Right atrium auricular region (tissue), 2 donors: ENCODE measurements at places on chromosomes 12 and 14. TPM values are rescaled to one million over a fixed set of nuclear protein-coding genes. Genes with fewer than 3 reads are reported as not detected.

DNA sequence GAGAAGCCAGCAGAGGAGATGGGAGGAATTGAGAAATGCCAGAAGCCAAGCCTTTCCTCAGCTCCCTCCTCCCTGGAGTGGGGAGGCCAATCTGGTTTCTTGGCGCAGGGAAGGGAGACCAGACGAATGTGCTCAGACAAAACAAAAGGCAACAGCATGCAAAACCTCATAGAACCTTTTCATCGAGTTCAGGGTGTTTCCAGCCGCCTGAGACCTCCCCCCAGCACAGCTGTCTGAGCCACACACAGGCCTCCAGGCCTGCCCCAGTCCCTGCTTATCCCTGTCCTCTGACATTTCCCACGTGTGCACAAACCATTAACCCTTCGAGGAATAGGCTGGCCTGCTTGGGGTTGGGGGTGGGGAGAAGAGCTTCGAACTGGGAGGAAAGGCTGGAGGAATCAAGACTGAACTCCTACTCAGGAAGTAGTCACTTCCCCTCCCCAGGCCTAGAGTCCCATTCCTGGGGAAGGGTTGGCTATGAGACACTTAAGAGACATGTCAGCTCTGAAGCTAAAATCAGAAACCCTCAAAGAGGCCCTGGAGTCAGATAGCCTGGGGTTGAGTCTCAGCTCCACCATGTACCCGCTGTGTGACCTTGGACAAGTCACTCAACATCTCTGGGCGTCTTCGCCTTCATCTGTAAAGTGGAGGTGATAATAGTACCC, 10.7 kb downstream of the TBX3 start:
- H3K36me3 ChIP-seq, result peaks cover 26% of the 10 kb centered on the region
- no peaks in the 10 kb centered on the region for H3K4me1 ChIP-seq
- no peaks in the 10 kb centered on the region for H3K27me3 ChIP-seq
- H3K4me3 ChIP-seq, result no peak overlapping the region
- no peak for DNase-seq

DNA sequence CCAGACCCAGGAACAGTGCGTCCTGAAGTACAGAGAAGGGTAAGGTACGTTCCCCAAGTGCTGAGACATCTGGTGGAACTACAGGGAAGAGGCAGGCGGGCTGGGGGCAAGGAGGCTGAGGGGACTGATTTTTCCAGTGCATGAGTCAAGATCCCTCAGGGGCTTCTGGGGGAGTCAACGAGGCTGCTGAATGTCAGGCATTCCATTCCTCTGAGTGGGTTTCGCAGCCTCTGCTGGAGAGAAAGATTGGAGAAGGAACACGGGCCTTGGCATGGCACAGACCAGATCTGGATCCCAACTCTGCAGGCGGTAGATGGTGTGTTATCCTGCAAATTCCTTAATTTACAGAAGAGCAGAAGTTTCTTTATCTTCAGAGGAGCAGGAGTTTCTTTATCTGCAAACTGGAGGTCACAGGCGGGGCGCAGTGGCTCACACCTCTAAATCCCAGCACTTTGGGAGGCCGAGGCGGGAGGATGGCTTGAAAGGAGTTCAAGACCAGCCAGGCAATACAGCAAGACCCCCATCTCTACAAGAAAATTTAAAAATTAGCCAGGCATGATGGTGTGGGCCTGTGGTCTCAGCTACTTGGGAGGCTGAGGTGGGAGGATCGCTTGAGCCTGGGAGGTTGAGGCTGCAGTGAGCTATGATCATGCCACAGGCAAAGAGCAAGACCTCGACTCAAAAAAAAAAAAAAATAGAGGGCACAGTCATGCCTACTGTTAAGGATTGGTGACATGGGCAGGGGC, 132.6 kb upstream of the MAP1LC3B2 start:
- DNase-seq, result peak; percentile 89
- no peak overlapping the region for H3K27ac ChIP-seq
- no peaks in the 10 kb centered on the region for H3K36me3 ChIP-seq

DNA sequence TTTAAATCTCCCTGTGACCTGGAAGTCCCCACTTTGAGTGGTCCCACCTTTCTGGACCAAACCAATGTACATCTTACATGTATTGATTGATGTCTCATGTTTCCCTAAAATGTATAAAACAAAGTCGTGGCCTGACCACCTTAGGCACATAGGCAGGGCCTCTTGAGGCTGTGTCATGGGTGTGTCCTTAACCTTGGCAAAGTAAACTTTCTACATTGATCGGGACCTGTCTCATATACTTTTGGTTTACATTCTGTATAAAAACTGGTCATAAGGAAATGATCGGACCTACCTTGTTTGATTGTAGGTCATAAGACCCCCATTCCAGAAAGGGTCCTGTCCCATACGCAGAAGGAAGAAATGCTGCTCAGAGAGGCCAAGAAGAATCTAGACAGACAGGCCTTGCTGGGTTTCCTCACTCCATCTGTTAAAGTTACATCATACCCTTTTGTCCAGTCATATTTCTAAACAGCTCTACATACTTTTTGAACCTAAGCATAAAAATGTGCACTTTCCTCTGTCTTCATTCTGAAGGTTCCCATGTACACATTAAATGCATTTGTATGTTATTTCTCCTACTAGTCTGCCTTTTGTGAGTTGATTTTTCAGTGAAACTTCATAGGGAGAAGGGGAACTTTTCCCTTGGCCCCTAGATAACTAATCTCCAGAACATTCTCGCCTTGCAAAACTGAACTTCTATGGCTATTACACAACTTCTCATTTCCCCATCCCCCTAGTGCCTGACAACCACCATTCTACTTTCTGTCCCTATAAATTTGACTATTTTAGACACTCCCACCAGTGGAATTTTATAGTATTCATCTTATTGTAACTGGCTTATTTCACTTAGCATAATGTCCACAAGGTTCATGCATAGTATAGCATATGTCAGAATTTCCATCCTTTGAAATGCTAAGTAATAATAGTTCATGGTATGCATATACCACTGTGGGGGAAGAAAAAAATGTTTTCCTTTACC, 30.2 kb upstream of the CPM start:
- H3K27ac ChIP-seq, result no peak overlapping the region
- H3K4me1 ChIP-seq, result no peaks in the 10 kb centered on the region
- H3K36me3 ChIP-seq, result no peaks in the 10 kb centered on the region
- DNase-seq, result no peak
- H3K4me3 ChIP-seq, result no peak overlapping the region

DNA sequence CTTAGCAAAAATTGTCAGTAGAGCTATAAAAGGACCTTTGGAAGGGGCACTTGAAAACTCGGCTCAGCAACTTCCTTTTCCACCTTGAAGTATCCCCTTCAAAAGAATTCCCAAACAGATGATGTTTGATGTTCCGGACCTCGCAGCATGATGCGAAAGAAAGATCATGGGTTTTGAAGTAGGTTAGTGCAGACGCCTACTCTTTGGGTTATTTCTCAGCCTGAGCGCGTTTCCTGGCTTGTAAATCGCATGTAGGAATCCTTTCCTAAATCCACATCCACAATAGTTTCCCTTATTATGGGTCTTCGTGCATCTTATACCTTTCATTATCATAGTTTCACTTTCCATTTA, 584 bp upstream of the NEDD1 start:
- no peaks in the 10 kb centered on the region for H3K36me3 ChIP-seq
- H3K27ac ChIP-seq, result peak overlapping the region; percentile 86
- H3K4me1 ChIP-seq, result peaks cover 9% of the 10 kb centered on the region
- H3K27me3 ChIP-seq, result no peaks in the 10 kb centered on the region

DNA sequence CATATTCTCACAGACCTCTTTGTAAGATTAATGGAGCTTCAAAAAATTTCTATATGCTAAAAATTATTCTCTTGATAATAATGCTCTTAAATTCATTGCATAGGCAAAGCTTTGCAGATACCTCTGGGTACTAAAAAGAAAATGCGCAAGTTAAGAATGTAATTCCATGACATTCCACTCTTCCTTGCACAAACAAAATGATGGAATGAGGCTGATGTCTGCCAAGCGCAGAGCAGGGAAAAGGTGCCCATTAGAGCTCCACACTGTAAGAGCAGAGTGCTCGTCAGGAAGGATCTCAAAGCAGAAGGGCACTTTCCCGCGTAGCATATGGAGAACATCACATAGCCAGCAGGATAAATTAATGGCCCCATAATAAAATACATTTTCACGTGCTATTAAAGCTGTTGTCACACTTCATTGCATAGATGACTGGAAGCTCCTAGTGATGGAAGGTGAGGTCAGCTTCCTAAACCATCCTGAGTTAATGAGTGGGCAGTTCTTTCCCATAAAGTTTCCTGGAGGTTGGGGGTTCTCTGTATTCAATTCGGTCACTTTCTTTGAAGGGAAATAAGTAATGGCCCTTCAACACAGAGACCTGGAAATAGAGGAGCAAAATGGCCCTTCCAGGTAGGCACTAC, 1058.9 kb downstream of the GALC start:
- no peak for DNase-seq
- H3K4me3 ChIP-seq, result no peak overlapping the region
- no peaks in the 10 kb centered on the region for H3K36me3 ChIP-seq
- no peaks in the 10 kb centered on the region for H3K4me1 ChIP-seq
- no peaks in the 10 kb centered on the region for H3K27me3 ChIP-seq

Gene SMIM41
- 3.2 TPM for total RNA-seq

Gene TPPP2
- 0.86 TPM for total RNA-seq

- no peak for DNase-seq
- no peak overlapping the region for H3K4me3 ChIP-seq
- H3K4me1 ChIP-seq, result no peaks in the 10 kb centered on the region
- no peak overlapping the region for H3K27ac ChIP-seq
- no peaks in the 10 kb centered on the region for H3K36me3 ChIP-seq
Observed at GRCh38 chr12:95178136-95178535, 39.1 kb downstream of the FGD6 start.

Gene PRB4
- total RNA-seq, result not detected

- H3K36me3 ChIP-seq, result no peaks in the 10 kb centered on the region
- no peak for DNase-seq
- no peak overlapping the region for H3K4me3 ChIP-seq
- no peak overlapping the region for H3K27ac ChIP-seq
- H3K4me1 ChIP-seq, result no peaks in the 10 kb centered on the region
Observed at GRCh38 chr12:17192721-17193120, 586.8 kb upstream of the LMO3 start.

- no peak overlapping the region for H3K27ac ChIP-seq
- H3K27me3 ChIP-seq, result no peaks in the 10 kb centered on the region
- H3K4me1 ChIP-seq, result no peaks in the 10 kb centered on the region
- H3K4me3 ChIP-seq, result no peak overlapping the region
- no peaks in the 10 kb centered on the region for H3K36me3 ChIP-seq
- DNase-seq, result no peak
Observed at GRCh38 chr12:129997239-129997638, 93.4 kb upstream of the TMEM132D start.

Gene GPRC5A
- total RNA-seq, result 10.1 TPM

DNA sequence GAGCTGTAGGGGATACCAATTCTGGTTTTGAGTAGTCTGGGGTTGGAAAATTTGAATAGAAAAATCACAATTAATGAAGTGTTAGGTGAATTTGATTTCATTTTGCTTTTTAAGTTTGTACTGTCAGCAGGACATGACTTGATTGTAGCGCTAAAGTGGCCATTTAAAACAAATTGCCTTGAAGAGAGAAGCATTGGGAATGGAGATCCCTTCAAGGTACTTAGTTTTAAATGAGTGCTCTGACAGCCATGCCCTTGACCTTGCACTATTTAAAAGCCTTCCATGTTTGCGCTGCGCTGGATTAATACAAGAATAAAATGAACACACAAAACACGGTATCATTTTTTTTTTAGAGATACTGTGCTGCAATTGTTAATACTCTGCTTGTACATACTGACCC, 345.9 kb downstream of the NAV3 start:
- H3K4me3 ChIP-seq, result no peak overlapping the region
- H3K27me3 ChIP-seq, result no peaks in the 10 kb centered on the region
- no peaks in the 10 kb centered on the region for H3K36me3 ChIP-seq
- H3K27ac ChIP-seq, result no peak overlapping the region

DNA sequence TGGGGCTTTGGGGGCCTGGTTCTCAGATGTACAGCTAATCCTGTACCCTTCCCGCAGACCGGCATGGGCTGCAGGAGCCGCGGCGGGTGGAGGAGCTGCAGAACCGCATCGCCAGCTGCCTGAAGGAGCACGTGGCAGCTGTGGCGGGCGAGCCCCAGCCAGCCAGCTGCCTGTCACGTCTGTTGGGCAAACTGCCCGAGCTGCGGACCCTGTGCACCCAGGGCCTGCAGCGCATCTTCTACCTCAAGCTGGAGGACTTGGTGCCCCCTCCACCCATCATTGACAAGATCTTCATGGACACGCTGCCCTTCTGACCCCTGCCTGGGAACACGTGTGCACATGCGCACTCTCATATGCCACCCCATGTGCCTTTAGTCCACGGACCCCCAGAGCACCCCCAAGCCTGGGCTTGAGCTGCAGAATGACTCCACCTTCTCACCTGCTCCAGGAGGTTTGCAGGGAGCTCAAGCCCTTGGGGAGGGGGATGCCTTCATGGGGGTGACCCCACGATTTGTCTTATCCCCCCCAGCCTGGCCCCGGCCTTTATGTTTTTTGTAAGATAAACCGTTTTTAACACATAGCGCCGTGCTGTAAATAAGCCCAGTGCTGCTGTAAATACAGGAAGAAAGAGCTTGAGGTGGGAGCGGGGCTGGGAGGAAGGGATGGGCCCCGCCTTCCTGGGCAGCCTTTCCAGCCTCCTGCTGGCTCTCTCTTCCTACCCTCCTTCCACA, 7.6 kb downstream of the NR4A1 start:
- no peak overlapping the region for H3K27ac ChIP-seq
- H3K4me1 ChIP-seq, result no peaks in the 10 kb centered on the region
- DNase-seq, result no peak
- peaks cover 60% of the 10 kb centered on the region for H3K36me3 ChIP-seq

GRCh38 chr14:94181835-94182234, 7.7 kb downstream of the PPP4R4 start:
- H3K27me3 ChIP-seq, result no peaks in the 10 kb centered on the region
- DNase-seq, result no peak
- H3K36me3 ChIP-seq, result no peaks in the 10 kb centered on the region
- no peak overlapping the region for H3K4me3 ChIP-seq
- H3K4me1 ChIP-seq, result no peaks in the 10 kb centered on the region

Gene RPL10L
- total RNA-seq, result not detected

DNA sequence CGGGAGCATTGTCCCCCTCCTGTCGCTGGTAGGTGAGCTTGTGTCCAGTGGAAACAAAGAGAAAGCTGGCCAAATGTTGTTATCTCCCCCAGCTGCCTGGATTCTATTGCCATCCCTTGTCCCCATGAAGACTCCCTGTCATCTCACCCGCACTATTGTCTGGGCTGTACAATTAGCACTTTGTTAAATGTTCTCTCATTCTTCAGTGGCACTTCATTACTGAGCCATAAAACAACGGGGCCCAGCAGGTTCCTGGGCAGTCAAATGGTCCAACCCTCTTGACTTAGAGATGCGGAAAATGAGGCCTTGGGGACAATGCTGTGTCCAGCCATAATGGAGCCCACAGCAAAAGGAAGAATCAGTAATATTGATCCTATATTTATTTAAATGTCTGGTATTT, 13.2 kb upstream of the COL2A1 start:
- no peak for DNase-seq
- no peaks in the 10 kb centered on the region for H3K36me3 ChIP-seq
- H3K27me3 ChIP-seq, result no peaks in the 10 kb centered on the region

DNA sequence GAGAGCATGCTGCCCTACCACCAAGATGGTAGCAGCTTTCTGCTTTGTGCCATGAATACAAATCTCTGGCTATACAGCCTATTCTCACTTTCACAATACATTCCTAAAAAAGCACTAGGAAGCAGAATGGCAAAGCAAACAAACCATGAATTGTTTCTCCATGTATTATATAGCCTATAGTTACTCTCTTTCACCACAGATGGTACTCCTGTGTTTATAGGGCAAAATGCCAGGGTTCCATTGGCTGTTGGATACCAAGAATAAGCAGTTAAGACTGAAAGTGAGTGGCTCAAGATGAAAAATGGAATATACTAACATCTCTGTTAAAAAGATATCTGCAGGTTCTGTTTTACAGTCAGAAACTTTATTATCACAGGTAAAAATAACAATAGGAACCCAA, 11.1 kb downstream of the ARF3 start:
- H3K36me3 ChIP-seq, result no peaks in the 10 kb centered on the region
- H3K27ac ChIP-seq, result no peak overlapping the region
- DNase-seq, result no peak
- no peaks in the 10 kb centered on the region for H3K27me3 ChIP-seq
- no peak overlapping the region for H3K4me3 ChIP-seq
- H3K4me1 ChIP-seq, result peaks cover 17% of the 10 kb centered on the region
